Stimulated activated CD4-positive, alpha-beta T cell treated with anti-CD3 and anti-CD28 coated beads, Interleukin-15, amount 100 ng/mL, for 1 hour (primary cell): ENCODE measurements at places on chromosomes 5 and 9.

DNA sequence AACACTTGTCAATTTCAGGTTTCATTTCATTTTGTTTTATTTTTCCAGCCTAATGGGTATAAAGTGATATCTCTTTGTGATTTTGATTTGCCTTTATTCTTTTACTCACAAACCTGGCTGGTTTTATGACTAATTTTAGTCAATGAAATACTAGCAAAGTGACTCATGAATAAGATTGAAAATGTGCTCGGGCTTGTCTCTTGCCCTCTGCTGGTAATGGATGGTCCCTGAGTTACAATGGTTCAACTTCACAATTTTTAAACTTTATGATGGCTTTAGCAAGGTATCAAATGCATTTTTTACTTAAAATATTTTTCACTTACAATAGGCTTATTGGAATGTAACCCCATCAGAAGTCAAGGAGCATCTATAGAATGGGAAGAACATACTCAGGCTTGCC, 431.4 kb upstream of the CCNG1 start:
- DNase-seq = no peak

DNA sequence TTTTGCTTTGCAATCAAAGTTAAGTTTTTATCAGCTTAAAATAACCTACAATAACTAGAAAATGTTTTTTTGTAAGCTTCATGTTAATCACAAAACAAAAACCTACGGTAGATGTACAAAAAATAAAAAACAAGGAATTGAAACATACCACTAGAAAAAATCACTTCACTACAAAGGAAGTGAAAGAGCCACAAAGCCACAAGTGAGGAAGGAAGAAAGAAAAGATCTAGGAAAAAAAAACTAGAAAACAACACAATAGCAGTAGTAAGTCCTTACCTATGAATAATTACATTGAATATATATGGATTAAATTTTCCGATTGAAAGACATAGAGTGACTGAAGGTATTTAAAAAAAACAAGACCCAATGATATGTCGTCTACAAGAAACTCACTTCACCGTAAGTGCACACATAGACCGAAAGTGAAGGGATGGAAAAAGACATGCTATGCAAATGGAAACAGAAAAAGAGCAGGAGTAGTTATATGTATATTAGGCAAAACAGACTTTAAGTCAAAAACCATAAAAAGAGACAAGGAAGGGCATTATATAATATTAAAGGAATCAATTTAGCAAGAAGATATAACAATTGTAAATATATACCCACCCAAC, 13.4 kb upstream of the ZDHHC21 start:
- DNase-seq = no peak

DNA sequence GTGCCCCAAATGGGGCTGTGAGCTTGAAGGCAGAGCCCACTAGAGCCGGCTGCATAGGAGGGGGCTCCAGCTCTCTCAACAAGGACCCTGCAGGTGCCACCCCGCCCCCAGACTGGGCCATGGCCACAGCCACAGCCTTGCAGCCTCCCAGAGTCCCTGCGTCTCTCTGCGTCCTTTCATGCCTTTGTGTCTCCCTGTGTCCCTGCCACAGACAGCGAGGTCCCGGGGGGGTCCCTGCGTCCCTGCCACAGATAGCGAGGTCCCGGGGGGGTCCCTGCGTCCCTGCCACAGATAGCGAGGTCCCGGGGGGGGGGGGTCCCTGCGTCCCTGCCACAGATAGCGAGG, 6.3 kb downstream of the NOXA1 start:
- DNase-seq = no peak

GRCh38 chr9:35771943-35772342, 17.9 kb upstream of the MSMP start:
- DNase-seq = no peak

GRCh38 chr9:37421914-37422288, 595 bp upstream of the GRHPR start:
- DNase-seq = no peak

GRCh38 chr9:27162045-27162444, 53.0 kb downstream of the TEK start:
- DNase-seq = no peak

DNA sequence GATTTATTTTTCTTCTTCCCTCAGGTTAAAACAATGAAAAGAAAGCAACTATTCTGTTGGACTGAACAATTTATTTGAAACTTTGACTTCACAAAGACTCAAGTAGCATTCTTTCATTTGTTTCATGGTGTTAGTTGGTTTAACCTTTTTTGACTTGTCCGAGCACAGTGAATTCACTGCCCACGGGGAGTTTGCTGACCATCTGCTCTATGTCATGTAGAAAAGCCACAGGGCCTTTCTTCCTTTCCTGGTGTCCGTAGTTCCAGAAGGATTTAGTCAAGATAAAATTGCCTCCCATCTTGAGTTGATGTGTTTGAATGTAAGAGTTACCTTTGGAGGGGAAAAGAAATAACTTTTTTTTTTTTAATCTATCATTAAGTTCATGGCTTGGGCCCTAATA, 55.1 kb upstream of the ZNF608 start:
- DNase-seq = no peak
